ENCODE measurements at places on chromosomes 5 and 9. TPM values are rescaled to one million over a fixed set of nuclear protein-coding genes. Genes with fewer than 3 reads are reported as not detected.

DNA sequence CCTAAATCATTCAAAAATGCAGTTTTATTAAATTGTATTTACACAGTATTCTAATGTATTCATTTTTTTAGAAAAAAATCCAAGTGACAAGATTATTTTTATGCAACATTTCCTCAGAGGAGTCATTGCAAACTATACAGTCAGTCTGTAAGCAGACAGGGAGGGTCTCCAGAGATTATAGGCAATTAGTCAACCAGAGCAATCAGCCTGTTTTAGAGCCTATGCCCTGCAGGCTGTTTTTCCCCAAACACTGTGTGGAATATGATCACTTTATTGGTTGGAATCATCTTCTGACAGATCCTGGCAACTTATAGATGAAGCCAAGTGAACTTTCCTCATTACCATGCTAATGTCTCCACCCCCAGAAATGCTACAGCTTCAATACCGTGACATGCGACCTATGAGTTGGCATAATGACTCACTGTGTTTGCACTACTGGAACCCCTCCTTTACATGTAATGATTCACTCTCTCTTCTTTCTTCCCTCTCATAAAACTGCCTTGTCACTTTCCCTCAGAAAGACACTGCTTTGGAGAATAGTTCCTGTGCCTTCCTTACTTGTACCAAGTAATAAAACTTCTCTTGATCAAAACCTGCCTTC lies 577.7 kb upstream of the FTMT start:
- peak; percentile 93 for DNase-seq

DNA sequence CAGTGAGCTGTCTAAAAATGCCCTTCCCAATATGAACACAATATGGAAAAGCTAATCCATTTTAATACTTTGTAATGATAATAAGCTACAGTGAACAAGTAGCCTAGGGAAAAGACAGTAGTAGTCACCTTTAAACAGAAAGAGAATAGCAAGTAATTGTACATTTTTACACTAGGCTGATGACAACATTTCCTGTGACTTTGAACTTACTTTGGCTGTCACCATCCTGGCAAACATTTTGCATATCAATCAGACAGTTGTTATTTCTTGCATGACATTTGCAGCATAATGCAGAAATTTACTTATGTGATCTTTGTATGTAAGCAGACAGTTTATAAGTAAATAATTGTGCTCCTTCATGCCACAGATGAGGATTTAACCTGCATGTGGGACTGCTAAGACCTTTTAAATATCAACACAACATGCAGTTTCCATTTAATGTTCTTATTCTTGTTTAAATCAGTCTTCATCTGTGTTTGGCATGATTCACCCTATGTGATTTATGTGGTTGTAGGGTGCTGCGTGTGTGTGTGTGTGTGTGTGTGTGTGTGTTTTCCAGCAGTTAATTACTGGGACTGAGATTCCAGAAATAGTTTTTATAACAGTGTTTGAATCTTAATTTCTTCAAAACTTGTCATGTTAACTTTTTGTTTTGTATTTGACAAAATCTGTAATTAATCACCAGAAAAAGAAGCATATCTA lies 997.1 kb upstream of the ARRDC3 start:
- peak; percentile 11 for DNase-seq

GRCh38 chr5:36787365-36788093 lies 89.0 kb upstream of the NIPBL start:
- DNase-seq: no peak

GRCh38 chr9:125633116-125633745 lies 73.8 kb downstream of the MAPKAP1 start:
- DNase-seq: no peak

GRCh38 chr5:133340822-133341221 lies 271.5 kb downstream of the FSTL4 start:
- no peak for DNase-seq

DNA sequence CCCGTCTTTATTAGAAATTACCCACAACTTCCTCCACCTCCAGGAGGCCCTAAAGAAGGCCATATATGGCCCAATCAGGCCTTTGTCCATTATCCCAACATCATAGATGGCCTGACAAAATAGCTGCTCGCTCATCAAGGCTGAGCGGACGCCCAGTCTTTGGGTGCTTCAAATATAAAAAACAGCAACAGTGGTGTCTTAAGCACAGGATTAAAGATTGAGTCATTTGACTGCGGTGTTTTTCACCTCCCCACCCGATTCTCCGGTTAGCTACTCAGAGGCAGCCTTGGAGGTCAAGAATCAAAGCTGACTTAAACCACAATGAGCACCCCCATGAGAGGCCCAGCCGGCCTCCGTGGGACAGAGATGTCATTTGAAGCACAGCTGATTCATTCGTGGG lies 18.8 kb downstream of the S1PR3 start:
- no peak for DNase-seq

- DNase-seq: no peak
Measured at GRCh38 chr5:16619136-16619535, 2.3 kb upstream of the RETREG1 start.

DNA sequence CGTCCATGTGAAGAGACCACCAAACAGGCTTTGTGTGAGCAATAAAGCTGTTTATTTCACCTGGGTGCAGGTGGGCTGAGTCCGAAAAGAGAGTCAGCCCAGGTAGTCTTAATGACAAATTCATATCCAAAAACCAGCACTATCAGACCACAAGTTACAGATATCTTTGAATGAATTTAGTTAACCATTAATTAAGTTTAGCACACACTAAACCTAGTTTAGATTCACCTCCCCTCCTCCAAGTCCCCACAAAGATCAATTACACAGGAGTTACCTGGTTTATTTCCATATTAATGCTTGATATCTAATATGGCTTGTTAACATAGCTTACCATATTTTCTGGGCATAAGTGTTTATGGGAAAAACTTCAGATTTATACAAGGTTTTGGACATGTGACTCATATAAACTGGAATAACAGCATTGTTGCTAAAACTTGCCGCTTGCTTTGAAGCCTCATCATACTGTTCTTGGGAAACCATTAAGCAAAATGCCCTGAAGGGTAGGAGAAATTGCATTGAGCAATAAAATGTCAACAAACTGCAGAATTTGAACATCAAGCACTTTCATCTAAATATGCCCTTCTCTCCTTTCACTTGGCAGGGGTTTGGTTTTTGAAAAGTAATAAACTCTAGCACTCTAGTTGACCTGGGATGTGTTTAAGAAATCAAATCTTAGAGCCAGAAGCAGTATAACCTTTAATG lies 166.9 kb downstream of the SNCAIP start:
- DNase-seq: peak; percentile 74

GRCh38 chr5:25540628-25541027 lies 895.9 kb upstream of the CDH10 start:
- no peak for DNase-seq

DNA sequence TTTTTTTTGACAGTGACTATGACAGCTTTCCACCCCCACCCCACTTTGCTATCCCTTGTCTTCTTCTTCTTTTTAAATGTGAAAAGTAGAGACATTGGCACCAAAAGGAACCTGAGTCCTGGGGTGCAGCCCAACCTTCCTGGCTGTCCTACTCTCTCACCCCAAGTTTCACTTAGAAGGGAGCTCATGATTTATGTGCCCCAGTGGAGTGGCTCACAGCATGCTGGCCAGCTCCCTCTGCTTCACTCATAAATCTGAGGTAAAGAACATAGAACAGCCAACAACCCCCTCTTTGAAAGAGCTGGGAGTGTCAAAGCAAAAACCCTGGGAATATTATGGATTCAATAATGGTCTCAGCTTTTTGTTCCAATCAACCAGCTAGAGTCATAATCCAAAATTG lies 196.3 kb upstream of the DAPK1 start:
- DNase-seq: no peak

GRCh38 chr5:135344349-135344748 lies 54.7 kb downstream of the MACROH2A1 start:
- DNase-seq: peak; percentile 60

DNA sequence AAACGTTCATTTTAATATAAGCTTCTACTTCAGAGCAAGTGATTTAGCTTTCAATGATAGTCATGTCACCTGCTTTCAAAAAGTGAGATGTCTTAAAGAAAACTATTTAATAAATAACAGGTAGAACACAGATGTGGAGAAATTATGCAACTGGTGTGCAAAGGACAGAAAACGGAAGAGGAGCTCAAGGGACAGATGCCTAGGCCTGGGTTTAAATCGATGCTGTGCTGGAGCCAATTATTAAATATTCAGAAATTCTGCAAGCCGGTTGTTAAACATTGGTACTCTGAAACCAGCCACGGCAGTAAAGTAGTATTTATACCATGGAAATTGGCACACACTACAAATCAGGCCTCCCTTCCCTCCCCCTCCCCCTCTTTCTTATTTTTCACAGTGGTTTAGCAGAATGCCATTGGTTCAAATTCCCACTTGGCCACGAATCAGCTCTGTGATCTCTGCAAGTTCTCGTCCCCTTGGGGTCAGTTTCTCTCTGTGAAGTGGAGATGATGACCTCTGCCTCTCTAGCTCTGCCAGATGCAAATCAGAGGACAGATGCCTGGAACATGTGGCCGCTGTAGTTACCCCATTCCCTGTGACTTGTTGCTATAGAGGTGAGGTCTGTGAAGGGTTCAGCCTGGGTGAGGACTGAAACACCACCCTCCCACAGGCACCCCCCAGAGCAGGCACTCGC lies 6.2 kb upstream of the RNF130 start:
- DNase-seq: no peak

DNA sequence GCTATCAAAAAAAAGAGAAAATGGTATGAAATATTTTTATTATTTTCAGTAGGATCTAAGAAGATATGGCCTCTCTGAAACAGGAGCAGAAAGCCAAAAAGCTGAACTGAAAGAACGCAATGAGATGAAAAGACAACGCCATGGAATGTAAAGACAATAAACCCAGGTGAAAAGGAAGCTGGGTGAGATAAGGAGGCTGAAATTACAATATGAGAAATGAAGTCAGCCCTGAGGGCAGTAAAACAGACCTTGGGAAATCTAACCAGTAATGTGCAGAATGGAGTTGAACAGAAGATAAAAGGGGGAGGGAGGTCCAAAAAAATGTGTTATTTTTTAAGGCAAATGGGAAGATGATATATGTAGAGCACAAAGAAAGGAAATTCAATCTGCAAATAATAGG lies 265.3 kb downstream of the ENC1 start:
- DNase-seq: no peak

- peak; percentile 78 for DNase-seq
Measured at GRCh38 chr9:110027671-110028081, 180.3 kb downstream of the C9orf152 start.

DNA sequence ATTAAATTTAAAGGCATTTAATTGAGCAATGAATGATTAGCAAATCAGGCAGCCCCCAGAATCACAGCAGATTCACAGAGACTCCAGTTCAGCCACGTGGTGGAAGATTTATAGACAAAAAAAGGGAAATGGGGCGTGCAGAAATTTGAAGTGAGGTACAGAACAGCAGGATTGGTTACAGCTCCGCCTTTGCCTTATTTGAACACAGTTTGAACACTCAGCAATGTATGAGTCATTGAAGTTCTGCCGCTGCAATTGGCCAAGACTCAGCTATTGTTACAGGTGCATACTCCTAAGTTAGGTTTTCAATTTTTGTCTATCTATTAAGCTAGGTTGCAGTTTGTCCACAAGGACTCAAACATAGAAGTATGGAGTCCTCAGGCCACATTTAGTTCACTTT lies 157.7 kb upstream of the SLC12A2 start:
- DNase-seq: no peak

DNA sequence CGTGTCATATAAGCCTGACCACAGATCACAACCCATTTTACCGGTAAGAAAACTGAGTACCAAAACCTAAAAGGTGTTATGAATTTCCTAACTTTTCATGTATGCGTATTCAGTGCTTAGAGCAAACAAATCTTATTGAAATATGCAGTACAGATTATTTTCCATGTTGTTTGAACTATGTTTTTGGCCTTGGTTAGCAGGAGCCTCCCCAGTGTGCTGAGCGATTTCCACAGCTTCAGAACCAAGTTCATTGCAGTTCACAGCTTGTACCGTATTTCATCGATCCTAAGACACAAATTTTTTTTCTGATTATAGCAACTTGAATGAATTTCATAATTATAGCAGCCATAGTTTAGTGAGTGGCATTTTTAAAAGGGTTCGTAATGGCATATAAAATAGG lies 13.7 kb downstream of the ADAMTSL1 start:
- DNase-seq: no peak

GRCh38 chr9:8419596-8420275 lies 620.2 kb upstream of the DMAC1 start:
- DNase-seq: peak; percentile 21

Gene NRG2
- 0.18 TPM for total RNA-seq

Gene PCDHGB1
- 3.3 TPM for total RNA-seq

Gene NR6A1
- 0.36 TPM for total RNA-seq

Gene CREBRF
- 11.1 TPM for total RNA-seq

Gene FGD3
- not detected for total RNA-seq

Gene PPP2CA
- total RNA-seq: 191 TPM

Gene ASS1
- 31.1 TPM for total RNA-seq

Gene NEURL1B
- 1.8 TPM for total RNA-seq

Gene GFI1B
- total RNA-seq: not detected

Measured in IMR-90 (cell line).